Stimulated activated CD4-positive, alpha-beta T cell treated with anti-CD3 and anti-CD28 coated beads, Interleukin-2, amount 100 ng/mL, for 4 hours (primary cell): ENCODE measurements at places on chromosomes 6 and 20.

DNA sequence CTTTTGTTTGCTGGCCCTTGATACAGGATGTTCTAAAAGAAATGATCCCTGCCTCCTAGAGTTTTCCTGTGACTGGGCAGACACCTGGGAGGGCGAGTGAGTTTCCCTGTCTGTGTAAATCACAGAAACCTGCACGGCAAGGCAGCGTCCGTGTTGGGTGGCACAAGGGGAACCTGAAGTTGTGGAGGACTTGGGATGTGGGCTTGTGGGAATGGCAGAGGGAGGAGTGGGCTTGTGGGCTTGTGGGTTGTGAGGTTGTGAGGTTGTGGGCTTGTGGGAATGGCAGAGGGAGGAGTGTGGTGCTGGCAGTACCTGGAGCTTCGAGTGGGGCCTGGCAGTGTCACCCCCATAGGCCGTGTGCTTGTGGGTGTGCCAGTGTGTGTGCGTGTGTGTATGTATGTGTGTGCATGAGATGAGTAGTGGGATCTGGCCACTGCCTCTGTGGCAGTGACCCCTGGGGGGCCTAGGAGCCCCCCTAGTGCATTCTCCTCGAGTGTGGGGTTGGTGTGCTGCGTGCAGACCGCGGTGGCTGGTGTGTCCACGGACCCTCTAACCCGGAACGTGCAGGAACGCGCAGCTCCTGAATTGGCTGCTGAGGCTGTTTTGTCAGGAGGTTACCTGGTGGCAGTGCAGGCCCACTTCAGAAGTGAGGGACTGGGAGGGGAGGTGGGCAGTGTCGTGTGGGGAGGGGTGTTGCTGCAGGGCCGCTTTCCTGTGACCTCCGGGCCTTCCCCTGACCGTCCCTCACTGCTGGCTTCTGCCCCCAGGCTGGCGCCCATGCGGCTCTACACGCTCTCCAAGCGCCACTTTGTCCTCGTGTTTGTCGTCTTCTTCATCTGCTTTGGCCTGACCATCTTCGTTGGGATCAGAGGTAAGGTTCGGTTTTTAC lies 13.0 kb downstream of the TMEM181 start:
- no peak for DNase-seq

DNA sequence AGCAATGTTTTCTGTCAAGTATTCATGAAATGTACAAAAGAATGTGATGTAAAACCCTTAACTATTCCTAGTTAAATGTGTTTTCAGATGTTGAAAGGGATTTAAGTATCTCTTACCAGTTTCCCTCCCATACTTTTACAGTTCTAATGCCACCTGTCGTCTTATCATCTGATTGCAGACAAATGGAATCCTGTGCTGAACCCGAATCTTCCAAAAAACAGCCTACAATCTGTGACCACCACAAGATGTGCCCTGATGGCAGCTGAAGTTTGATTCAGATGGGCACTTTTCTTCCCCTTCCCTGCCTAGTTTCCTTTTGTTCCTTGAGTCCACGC lies 1.9 kb downstream of the TOMM6 start:
- no peak for DNase-seq

GRCh38 chr6:130037207-130037811 lies 18.9 kb downstream of the L3MBTL3 start:
- no peak for DNase-seq

DNA sequence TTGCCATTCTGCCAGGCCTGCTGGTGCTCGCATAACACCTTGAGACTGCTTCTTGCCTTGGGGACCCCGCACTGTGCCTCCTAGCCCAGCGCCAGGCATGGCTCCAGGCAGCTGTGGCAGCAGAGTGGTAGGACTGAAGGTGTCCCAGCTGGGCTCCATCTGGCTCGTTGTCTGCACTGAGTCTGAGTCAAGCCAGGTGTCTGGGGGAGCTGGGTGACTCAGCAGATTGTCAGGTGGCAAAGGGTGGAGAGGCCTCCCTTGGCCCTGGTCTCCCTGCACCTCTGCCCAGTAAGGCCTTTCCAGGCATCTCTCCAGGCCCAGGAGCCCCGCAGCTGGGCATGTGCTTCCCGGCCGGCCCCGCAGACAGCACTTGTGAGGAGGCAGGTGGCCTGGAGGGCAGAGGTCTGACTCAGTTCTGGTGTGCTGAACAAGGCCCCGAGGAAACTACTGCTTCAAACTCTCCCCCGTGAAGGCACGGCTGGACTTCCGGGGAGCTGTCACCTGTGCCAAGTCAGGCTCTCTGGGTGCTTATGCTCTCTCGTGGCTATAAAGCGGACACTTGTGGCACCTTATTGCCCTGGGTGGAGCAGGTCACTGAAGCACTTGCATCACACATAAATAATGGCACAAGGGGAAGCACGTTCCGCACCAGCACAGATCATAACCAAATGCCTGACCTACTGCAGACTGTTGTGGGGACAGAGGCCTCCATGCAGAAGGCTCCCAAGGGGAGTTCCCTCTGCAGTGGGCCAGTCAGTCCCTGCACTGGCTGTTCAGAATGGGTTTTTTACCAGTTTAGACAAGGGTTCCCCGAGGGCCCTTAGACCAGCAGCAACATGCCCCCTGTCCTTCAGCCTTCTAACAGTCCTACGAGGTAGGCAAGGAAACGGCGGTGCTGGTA lies 27.5 kb downstream of the FOXC1 start:
- DNase-seq: no peak

DNA sequence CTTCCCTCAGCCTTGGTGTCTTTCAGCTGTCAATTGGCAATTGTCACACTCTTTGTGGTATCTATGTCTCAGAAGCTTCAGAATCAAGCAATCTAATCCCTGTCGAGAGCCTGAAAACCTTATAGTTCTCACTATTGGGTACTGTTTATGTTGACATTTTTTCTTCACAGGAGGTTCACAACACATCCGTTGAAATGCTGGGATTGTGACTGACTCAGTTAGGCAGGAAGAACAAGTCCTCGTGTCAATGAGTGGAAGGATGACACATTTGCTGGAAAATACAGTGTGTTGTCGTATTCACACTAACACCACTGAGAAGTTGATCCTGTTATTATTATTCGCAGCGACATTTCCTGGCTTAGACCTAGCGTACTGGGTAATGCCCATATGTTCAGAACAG lies 163.9 kb upstream of the CITED2 start:
- no peak for DNase-seq

GRCh38 chr20:50142812-50143211 lies 10.7 kb downstream of the PEDS1 start:
- DNase-seq: no peak

DNA sequence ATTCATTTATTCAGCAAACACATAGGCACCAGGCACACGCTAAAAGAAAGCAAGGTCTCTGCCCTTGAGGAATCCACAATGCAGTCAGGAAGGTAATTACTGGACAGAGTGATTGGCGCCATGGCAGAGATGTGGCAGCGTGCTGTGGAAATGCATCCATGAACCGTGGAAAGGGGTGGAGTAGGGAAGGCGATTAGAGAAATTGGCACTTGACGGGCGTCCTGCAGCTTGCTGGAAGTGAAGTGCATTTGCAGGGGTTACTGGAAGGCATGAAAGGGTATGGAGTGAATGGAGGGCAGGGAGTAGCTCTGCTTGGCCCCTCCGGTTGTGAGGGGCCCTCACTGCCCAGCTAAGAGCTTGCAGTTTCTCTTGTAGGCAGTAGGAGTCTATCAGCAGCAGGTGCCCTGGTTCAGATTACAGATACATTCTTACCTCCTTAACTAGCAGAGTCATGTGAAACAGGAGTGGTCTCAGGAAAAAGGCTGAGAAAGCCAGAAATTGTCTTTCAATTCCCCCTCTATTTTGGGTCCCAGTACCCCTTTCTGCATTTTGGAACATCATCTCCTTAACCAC lies 122.5 kb upstream of the TIAM2 start:
- DNase-seq: no peak

DNA sequence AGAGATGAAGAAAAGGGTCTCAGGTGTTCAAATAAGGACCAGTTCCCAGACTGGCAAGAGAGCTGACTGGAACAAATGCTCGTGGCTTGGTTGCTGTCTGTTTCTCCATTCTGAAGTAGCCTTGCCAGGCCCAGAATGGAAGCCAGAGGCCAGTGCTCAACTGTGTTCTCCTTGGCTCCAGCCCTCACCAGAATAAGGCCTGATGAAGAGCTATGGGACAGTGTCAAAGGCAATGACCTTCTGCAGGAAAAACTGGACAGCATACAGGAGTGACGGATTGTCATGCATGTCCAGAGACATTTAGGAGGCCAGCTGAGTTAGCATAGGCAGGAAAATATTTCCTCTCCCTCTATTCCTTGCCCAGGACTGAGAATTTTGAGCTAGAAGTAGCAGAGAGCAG lies 72.2 kb downstream of the HAO1 start:
- DNase-seq: no peak

DNA sequence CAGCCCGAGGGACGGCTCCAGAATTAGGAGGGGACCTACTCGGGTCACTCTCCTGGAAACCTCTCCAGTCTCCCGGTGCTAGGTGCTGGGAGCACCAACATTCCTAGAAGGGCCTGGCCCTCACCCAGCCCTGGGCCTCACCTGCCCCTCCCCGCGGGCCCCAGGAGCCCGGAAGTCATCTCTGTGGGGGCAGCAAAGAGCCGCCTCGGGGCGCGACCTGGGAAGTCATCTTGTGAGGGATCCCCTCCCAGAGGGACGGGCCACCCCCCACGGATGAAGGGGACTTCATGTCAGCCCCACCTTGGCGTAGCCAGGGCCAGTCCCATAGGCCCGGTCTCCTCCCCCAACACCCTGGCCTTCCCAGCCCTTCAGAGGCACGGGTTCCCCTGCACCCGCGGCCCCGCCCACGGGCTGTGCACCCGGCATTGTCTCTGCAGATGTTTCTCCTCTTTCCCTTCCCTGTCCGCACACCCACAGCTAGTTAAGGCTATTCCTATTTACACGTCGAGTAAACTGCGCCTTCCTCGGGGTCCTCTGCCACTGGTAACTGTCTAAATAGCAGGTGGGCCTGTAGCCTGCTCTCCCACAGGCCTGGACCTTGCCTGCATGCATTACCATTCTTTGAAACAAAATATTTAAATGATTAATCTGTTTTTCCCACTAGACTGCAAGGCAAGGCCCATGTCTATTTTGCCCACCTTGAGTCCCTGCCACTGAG lies 896 bp upstream of the RNASET2 start:
- no peak for DNase-seq

- DNase-seq: no peak
Observed at GRCh38 chr6:120077489-120077888, 727.9 kb upstream of the MAN1A1 start.

DNA sequence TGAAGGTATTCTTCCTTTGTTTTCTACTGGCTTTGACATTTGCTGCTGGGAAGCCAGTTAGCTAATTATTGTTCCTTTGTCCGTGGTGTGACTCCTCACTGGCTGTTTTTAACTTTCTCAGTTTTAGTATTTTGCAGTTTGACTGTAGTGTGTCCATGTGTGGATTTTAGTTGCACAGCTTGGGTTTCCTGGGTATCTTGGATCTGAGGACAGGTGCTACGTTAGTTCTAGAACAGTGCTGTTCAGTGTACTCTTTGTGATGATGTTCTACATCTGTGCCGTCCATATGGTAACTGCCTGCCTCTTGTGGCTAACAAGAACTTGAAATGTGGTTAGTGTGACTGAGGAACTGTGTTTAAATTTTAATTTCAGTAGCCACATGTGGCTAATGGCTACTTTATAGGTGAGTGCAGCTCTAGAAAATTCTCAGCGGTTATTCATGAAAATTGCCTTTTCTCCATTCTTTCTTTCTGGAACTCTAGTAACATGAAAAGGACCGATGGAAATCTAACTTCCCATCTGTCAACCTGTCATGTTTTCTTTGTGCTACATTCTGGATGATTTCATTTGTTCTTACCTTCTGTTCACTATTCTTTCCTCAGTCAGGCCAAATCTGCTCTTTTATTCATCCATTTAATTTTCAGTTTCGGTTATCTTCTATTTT lies 7.4 kb downstream of the SNX9 start:
- no peak for DNase-seq

- no peak for DNase-seq
Observed at GRCh38 chr6:150640556-150641209, 41.0 kb downstream of the PLEKHG1 start.

GRCh38 chr20:48639899-48640298 lies 187.9 kb downstream of the PREX1 start:
- no peak for DNase-seq

- DNase-seq: no peak
Observed at GRCh38 chr6:136415351-136416007, 125.8 kb upstream of the BCLAF1 start.

DNA sequence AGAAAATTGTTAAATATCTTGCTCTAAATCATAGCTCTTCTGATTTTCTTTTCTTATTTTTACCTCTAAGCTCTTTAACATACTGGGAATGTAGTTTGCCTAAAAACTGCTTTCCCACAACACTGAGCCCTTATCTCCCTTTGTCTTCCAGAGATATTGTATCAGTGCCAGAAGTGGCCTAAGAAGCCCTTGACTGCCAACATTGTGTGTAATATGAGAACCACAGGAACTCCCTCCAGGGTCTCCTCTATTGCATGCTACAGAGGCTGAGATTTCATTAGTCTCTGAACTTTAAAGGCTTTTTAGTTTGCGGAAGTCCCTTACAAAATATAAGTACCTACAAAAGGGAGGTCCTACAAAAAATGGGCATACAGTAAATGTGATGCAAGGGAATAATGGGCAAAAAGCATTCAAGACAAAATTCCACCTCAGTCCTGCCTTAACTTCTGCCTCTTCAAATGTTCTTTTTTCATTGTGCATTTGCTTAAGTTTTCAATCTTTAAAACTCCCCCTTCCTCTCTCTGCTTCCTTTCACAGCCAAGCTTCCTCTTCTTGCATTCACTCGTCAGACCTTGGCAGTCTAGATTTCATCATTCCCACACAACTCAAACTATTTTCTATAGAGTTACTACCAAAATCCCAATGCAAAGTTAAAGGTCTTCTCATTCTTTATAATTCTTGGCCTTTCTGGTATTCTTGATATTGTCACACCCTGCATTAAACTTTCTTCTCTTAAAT lies 76.5 kb downstream of the ADGRG6 start:
- no peak for DNase-seq

GRCh38 chr6:42394881-42395620 lies 56.7 kb downstream of the TRERF1 start:
- no peak for DNase-seq

DNA sequence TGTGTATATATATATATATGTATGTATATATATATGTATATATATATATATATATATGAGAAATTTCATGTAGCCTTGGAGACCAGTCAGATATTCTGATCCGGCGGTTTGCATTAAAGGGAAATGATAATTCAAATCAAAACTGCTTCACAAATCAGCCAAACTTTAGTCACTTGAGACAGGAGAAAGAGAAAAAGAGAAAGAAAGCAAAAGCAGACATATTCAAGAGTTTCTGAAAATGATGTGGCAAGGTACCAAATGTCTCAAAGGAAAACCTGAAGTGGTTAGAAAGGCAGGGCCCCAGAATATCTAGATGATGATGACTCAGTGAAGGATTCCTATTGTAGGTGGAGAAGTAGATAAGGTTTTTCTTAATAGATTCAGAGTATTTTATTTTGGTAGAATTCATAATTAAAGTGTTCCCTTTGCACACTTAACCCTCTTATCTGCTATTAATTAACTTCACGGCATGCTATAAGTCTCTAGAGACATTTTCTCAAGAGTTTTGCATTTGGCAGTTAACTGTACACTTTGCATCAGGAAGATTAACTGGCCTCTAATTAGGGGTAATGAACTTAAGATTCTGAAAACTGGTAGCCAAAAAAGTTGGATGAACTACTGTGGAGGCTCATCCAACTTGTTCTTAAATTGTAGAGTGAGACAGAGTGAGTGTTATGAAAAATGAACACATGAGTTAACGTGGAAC lies 50.1 kb upstream of the ASF1A start:
- no peak for DNase-seq
